Left kidney (tissue), 8 donors: ENCODE measurements at places on chromosomes 6 and 20.

DNA sequence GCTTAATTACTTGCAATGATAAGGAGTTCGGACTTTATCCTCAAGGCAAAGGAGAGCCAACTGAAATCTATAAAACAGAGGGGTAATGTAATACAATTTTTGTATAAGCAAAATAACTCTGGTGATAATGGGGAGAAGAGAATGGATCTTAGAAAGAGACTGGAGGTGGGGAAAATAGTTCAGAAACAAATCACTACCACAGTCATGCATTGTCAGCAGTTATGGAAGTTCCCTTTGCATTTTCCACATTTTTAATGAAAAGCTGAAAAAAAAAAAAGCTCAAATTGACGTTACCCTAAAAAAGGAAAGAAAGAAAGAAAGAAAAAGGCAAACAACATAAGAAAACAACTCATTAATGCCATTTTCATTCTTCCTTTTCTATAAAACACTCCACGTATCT, 337.6 kb upstream of the HSF2 start:
- no peak for DNase-seq

DNA sequence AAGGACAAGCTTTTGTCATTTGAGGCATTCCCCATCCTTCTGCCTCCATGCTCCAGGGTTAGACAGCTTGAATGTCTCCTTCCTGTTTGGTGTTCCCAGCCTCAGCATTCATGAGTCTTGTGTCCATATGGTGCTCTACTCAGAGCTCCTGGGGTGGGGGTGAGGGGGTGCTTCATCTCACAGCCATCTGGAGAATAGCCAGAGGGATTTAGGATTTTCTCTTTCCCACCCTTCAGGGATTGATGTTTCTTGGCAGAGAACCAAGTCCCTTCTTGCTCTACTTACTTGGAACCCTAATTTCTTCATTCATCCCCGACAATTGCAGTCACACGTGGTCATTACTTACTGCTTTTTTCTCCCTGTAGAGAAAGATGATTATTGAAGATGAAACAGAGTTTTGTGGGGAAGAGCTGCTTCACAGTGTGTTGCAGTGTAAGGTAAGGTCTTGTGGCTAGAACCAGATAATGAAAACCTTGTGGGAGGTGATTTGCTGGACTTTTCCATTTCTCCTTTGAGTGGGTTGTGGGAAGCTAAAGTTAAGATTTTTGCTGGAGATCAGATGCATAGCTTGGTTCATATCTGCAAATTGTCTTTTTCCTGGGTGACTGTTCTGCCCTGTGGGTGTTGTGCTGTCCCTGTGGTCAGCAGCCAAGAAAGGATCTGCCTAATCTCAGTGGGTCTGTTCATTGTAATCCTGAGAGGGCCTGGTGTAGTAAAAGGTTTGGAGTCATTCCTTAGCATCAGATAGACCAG, 18.6 kb downstream of the CMTR1 start:
- no peak for DNase-seq

DNA sequence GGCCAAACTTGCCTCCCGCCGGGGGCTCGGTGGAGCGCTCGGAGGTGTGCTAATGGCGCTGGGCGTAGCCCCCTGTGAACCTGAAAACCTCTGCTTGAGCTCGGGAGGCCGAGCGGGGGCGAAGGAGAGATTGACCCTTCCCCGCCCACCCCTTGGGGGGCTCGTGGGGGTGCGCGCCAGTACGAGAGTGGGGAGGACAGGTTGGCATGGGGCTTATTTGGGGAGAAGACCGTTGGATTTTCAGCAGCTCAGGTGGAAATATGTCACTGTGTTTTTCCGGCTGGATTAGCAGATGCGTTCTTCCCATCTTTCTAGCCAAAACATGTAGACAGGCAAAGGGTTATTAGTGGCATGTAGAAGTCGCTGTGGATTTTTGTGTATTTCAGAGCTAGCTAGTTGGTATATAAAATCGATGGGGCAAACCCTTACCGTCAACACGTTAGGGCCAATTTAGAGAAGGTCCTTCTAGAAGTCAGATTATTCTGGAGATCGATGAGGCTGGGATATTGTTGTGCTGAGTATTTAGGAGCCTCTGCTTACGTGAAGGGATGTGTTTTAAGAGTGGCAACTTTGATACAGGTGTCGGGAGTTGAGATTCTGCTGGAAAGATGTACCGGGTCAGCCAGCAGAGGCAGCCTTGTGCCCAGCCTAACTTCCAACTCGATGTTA, 525 bp downstream of the NCOA7 start:
- peak; percentile 61 for DNase-seq

DNA sequence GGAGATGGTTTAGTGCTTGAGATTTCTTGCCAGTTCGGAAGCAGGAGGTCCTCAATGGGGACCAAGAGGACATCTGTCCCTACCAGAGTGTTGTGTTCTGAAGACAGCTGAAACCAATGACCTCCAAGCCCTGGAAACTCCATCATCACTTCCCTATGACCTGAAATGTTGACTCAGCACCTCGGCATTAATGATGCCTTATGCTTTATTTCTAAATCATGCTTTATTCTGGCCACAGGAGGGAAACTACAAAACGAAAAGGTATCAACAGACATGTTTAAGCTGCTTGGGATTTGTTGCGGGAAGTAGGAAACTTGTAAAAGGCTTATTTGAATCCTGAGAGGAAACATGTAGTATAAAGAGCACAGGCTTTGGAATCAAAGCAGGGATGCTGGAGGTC, 389.1 kb upstream of the CHD6 start:
- no peak for DNase-seq

DNA sequence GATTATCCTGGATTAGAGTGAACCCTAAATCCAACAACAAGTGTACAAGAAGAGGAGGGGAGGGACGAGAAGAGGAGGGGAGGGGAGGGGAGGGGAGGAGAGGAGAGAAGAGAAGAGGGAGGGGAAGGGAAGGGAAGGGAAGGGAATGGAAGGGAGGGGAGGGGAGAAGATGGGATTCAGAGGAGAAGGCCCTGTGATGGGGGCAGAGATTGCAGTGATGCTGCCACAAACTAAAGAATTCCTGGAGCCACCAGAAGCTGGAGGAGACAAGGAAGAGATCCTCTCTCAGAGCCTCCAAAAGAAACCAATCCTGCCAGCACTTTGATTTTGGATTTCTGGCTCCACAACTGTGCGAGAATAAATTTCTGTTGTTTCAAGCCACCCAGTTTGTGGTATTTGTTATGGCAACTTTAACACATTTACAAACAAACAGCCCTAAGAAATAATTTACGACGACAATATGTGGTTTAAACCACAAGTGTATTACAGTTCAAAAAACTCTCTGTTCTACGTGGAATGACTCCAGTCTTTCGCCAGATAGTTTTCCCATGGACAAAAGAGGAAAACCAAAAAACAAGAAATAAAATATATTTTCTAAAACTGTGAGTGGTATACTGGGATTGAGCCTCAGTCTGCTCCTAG, 235.4 kb downstream of the HDGFL1 start:
- DNase-seq, result no peak

- DNase-seq, result no peak
Measured at GRCh38 chr6:30951907-30952469, 11.2 kb downstream of the MUCL3 start.

GRCh38 chr6:11722220-11722619, 56.4 kb downstream of the ADTRP start:
- DNase-seq, result no peak

DNA sequence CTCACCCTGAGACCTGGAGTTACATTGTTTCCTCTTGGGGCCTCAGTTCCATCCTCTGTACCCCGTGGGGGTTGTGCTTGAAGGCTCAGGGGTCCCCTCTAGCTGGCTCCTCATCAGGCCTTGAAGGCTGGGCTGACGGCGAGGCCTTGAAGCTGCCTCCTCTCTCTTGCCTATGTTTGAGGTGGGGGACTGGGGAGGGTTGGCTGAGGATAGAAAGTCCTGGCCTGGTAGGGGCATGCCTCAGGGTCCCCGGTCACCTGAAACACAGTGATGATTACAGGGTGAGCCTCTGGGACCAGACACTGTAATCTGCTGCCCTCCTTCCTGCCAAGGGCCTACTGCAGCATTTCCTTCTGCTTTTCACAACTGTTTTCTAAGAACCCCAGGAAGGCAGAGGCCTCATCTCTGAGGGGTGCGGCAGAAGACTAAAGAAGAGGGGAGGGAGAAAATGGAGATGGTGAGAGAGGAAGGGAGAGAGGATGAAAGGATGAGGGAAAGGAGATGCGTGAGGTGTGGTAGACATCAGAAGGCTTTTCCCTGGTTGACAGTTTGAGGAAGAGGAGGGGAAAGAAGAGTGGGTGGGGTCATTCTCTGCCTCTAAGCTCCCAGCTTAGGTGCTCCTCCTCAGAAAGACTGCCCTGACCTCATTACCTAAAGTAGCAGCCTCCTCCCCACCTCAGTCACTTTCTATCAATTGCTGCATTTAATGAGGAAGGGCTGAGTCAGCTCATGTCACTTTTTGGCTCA, 29.7 kb downstream of the VEGFA start:
- DNase-seq, result no peak

GRCh38 chr6:146909376-146909775, 294.8 kb upstream of the STXBP5 start:
- no peak for DNase-seq

GRCh38 chr20:44601801-44602204, 19.4 kb downstream of the PKIG start:
- peak; percentile 70 for DNase-seq

GRCh38 chr6:25027221-25027916, 91.6 kb upstream of the RIPOR2 start:
- no peak for DNase-seq

DNA sequence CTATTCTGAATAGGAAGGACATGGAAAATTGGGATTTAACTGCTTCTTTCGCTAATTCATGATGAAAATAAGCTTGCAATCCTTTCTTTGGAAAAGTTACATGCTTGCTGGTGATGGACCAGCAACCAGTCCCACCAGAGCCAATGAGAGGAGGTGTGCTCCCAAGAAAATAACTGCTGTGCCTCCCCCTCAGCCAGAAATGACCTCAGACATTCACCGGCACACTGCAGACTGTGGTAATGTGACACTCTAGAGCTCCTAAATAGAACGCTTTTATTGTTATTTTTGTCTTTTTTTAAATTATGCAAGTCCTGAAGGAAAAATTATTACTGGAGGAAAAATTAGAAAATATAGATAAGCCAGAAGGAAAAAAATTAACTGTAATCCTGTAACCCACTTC, 2.6 kb downstream of the PYGB start:
- no peak for DNase-seq

DNA sequence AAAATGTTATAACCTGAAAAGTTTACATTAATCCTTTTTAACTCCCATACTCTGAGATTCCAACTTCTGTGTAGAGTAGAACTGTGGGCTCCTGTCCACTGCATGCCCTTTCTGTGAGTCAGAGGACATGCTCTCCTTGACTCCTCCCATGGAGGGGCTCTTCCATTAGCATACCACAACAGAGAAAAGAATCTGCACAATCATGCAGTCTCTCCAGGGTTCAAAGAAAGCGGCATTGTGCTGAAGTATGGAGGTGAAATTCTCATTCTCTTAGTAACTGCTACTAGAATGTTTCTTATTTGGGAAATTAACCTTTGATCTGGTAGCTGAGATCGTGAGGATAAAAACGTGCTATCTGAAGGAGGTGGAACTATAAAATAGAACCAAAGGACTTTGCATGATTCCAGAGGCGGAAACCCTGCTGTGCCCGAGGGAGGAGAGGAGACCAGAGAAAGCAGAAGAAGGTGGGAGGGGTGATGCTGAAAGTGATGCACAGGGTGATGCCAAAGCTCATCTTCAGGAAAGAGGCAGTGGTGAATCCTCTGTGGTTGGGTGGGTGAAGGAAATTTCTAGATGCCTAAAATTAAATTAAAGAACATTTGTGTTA, 202.2 kb upstream of the PCSK2 start:
- no peak for DNase-seq

DNA sequence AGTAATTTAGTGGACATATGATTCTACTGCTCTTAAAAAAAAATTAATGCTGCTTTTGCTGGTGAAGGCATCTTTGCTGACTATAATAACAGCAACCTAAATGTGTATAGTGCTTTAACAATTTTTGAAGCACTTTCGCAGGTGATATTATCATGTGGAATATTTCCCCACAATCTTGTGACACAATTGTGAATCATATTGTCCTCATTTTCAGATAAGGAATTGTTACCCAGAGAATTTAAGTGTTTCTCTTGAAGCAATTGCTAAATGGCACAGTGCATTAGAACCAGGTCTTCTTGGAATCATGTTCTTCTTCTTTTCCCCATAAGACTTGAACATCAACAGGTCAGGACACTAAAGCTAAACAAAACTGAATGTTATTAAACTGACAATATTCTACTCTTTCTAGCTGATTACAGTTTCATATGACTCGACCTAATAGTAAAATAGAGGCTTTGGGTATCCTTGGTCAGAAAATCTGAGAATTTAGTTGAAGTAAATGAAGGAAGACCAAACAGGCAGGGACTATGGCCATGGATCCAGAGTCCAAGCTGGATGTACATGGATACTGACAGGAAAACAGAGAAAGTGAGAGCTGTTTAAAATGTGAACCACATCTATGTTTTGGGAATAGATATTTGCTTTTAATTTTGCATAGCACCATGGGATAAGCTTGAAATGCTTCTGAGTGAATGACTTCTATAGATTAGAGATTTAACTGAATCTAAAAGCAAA, 121.8 kb upstream of the SLC35B3 start:
- DNase-seq, result no peak

- DNase-seq, result no peak
Measured at GRCh38 chr20:47789764-47790579, 4.7 kb upstream of the SULF2 start.

GRCh38 chr20:22385602-22386305, 198.6 kb downstream of the FOXA2 start:
- peak; percentile 8 for DNase-seq

- peak; percentile 3 for DNase-seq
Measured at GRCh38 chr6:51571168-51571567, 516.2 kb downstream of the PKHD1 start.
